ENCODE measurements at places on chromosomes 1 and 21.

DNA sequence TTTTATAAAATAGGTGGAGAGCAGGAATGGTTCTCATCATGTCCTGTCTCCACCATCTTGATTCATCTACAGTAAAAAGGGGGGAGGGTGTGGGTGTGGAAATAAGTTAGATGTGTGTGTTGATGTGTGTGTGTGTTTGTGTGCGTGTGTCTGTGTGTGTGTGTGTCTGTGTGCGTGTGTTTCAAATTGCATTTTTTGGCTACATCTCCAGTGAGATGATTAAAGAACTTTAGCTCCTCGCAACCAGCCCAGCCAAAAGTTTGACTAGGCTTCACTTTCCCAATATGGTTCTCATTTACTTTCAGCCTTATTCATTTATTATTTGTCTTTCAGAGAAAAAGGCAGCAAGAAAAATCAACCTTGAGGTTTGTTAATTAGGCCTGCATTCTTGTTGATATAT, 14.7 kb upstream of the HAO2 start:
- DNase-seq = no peak

DNA sequence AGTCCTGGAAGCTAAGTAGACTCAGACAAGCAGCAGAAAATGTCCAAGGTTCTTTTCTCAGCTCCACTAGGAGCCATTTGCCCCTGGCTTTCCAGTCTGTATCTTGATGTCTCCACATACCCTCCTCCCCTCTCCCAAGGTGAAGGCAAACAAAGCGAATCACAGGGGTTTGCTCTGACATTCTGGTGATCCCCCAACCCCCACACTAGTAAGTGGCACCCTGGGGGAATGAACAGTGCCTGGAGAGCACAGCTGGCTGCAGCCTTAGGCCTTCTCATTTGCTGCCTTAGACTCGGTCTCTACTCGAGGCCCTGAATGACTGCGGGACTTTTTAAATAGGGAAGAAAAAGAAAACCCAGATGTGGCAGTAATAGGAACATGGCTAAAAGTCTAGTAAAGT, 15.3 kb downstream of the ERI3 start:
- DNase-seq = no peak

DNA sequence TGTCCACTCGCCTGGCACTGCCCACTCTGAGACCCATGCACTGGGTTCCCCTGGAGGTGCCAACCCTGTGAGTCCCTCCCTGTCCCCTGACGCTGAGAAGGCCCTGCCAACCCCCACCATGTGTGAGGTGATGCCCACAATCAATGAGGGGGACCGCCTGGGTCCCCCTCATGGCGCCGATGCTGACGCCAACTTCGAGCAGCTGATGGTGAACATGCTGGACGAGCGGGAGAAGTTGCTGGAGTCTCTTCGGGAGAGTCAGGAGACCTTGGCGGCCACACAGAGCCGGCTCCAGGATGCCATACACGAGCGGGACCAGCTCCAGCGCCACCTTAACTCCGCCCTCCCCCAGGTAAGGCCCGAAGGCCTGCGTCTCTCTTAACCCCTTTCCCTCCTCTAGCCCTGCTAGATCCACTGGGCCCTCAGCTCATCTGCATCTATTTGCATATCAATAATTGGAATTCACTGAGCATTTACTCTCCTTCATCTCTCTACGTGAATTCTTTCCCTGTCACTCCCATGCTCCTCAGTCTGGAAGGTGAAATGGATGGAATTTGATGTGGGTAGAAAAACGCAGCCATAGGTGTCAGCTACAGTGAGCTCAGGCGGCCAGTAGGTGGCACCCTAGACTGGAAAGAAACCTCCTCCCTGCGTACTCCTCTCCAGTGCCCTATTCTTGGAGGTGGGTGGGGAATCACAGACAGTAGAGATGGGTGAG, 12.8 kb downstream of the PPFIA4 start:
- peak; percentile 20 for DNase-seq

DNA sequence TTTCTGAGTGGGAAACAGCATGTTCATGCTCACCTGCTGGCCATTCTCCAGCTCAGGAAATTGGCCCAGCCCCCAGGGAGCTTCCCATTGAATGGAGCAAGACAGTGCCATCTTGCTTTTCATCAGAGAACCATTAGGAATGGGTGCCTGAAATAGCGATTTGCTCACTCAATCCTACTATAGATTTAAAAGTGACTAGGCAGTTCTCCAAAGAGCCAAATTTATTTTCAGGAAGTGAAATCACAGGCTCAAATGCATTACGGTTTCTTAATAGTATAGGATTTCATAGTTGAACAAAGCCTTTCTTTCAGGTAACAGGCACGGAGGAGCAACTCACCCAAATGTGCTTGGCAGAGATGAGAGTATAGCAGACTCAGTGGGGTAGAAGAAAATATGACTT, 272.1 kb downstream of the GRIK1 start:
- no peak for DNase-seq

All from stimulated activated CD8-positive, alpha-beta memory T cell treated with anti-CD3 and anti-CD28 coated beads, Interleukin-2, amount 100 ng/mL, for 1 hour (primary cell).